ENCODE measurements at places on chromosomes 13 and 19.
A peak's percentile ranks its signal among the peaks of the same experiment; 100 is the strongest.

DNA sequence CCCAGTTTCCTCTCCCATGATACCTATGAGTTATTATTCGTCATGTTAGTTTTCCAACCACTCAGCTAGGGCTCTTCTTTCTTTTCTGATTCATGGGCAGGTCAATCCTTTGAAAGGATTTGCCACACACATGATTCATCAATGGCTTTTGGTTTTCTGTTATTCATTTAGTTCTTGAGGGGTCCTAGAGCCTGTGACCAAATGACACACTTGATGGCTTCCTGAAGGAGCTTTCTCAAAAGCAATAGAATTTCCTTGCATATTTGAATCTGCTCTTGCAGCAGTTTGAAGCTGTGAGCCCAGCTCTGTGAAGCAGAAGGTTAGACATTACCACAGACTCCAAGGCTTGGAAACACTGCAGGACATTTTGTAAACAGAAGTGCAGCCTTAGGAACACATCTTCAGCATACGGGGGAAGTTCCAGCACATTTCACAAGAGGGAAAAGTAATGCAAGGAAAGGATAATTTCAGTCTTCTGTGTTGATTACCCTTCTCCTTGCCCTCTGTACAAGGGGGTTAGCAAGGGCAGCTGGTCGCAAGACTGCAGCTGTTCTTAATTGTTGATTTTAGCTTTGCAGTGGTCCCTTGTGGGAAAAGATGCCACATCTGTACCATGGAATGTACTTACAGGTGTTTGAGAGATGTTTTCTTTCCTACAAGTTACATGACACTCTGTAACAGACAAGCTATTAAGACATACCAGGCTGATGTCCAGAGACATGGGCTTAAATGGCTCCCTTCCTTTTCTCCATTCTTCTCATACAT is 338.6 kb downstream of the KCNRG start:
- DNase-seq = no peak

GRCh38 chr13:37715606-37716015 is 117.0 kb upstream of the POSTN start:
- DNase-seq = no peak

GRCh38 chr13:111401755-111402154 is 81.3 kb downstream of the TEX29 start:
- no peak for DNase-seq

GRCh38 chr13:44908266-44908665 is 81.0 kb downstream of the NUFIP1 start:
- DNase-seq = no peak

GRCh38 chr13:51978796-51979556 is 32.3 kb downstream of the ATP7B start:
- no peak for DNase-seq

DNA sequence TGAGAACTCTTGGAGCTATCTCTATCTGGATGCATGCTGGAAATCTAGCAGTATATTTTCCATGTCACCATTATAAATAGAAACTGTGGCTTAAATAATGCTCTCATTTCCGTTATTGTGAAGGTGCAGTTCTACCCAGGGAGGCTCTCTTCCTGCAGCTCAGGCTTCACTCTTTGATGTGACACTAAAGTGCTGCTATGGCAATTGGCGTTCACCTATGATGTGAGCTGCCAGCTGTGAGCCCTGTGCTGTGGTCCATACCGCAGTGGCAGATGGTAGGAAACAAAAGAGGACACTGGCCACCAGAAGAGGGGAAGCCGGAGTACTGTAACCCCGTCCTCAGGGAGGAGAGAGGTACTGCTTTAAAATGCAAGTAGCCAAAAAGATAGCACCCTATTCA is 40.6 kb upstream of the ZNF681 start:
- no peak for DNase-seq

GRCh38 chr19:6802336-6803035 is 30.0 kb downstream of the VAV1 start:
- DNase-seq = no peak

DNA sequence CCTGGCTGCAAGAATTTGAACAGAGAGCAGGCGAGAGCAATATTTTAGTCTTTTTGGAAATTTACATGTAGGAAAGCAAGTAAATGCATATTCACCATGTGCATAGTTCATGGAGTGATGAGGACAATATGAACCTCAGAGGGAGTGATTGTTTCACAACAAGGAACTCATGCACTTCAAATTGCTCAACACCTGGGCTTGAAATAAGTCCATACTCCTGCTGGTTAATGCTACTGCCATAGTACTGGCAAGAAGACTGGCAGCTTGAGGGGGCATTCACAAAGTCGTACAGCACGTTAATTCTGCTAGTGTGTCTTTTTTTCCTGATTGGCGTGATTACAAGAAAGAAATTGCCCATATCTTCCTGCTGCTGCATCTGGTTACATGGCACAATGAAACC is 267.6 kb downstream of the PCDH17 start:
- DNase-seq = no peak

GRCh38 chr19:9566729-9567128 is 17.6 kb downstream of the ZNF121 start:
- DNase-seq = no peak

GRCh38 chr19:58569943-58570670 is 3.0 kb downstream of the MZF1 start:
- no peak for DNase-seq

GRCh38 chr13:35198613-35199200 is 256.6 kb downstream of the NBEA start:
- DNase-seq = no peak

DNA sequence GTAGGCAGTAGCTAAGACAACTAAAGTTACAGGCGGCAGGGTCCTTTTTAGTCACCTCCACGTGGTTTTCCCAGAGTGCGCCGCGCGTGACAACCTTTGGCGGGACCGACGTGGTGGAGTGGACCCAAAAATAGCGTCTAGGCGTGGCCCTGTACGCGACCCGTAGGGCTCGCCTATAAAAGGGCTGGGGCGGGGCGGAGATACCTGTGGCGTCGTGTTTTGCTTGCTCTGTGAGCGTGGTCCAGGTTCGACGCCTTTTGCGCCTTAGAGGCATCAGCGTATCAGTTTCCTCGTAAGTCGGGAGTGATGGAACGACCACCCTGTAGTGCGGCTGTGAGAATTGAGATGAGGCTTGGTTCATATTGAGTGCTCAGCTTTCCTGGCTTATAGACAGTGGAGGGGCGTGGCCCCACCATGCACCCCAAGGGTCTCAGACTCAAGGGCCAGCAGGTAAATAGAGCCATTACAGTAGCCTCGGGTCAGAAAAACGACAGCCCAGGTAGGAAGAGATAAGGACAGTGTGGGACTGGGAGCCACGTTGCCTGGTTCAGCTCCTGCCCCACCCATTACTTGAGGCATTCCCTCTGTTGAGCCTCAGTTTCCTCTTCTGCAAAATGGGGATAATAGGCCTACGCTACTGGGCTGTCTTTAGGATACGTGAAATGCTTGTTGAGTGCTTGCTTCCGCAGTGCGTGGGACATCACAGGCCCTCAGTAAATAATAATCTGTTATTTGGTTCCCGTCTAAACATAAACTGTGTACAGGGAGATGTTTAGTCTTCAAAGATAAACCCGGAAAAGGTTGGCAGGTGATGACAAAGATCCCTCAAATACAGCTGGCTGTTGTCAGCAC is 693 bp upstream of the TMED1 start:
- peak; percentile 76 for DNase-seq

- no peak for DNase-seq
Observed at GRCh38 chr13:62524498-62524897, 1108.8 kb upstream of the PCDH20 start.

GRCh38 chr19:38701455-38702063 is 42.7 kb downstream of the CAPN12 start:
- no peak for DNase-seq

DNA sequence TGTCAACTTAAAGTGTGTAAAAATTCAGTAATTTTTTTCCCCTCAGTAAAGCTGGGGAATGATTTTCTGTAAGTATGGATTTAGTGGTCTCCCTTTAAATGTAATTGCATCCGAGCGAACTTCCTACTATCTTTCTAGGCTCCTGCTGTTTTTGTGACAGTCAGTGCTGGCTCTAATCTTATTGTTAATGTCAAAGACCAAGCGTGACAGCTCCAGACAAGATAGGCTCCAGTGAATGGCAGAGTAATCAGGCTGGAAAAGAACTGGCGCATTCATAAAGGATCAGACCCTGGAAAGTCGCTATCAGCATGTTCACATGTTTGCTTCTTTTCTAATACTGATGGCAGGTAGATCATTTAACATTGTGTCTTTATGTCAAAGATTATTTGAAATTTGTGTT is 908.0 kb upstream of the ATXN8OS start:
- DNase-seq = no peak

GRCh38 chr19:48540110-48540509 is 11.9 kb upstream of the SULT2B1 start:
- no peak for DNase-seq

GRCh38 chr19:1038978-1039645 is 795 bp upstream of the ABCA7 start:
- DNase-seq = no peak

DNA sequence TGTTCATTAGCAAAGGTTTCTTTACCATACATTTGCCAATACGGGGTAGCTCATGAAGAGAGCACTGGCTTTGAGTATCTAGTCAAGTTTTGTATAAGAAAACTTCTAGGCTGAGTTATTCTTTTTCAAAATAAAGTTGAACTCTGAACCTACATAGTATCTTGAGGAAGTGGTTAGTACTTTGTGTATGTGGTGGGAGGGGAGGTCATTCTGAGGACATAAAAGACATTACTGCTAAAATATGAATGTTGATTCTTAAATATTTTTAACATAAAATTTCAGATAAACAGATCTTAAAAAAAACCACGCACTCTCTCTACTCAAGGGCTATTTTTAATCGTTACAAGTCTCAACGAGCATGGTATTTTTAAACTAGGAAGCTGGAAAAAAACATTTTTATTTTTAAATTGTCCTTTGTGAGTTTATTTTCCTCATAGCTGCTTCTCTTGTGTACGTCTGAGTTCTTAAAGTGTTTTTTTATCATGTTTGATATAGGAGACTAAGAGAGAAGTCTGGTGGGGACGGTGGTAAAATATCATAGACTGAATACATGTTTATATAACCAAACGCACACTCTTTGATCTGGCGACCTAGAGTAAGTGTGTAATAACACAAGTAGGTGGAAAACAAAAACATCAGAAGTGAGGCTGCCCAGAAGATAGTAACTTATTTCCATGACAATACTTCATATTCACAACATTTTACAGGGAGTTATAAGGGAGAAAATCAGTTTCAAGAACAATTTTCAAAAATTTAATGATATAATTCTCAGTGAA is 118.0 kb upstream of the POSTN start:
- no peak for DNase-seq

DNA sequence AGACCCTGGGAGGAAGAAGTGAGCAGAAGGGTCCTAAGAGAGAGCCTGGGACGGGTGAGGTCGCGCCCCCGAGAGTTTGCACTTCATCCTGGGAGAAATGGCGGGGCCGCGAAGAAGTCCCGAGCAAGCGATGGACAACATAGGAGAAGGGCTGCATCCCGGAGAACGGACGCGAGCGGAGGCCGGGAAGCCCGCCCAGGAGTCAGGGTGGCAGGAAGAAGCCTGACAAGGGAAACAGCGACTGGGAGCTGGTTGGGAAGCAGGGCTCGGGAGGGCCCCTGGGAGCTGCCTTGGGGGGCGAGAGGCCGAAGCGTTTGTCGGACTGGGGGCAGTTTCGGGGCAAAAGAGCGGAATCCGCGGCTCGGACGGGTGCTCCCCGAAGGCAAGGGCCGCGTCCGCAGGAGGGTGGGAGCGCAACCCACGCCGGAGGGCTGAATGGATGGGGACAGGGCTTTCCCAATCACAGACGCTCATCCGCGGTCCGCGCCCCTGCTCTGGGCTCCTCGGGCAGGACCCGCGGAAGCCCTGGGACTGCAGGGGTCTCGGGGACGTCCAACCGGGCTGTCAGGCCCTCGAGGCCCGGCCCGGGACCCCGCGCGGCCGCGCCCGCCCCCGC is 469 bp downstream of the ABHD17A start:
- DNase-seq = no peak

DNA sequence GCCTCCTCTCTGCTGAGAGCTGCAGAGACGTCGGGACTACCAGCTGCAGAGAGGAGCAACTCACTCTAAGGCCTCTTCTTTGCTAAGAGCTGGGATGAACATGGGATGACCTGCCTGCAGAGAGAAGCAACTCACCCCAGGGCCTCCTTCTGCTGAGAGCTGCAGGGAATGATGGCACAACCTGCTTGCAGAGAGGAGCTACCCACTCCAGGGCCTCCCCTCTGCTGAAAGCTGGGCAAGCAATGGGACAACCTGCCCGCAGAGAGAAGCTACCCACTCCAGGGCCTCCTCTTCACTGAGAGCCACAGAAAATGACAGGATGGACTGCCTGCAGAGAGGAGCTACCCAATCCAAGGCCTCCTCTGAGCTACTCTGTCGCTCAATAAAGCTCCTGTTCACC is 6.9 kb upstream of the MLLT1 start:
- no peak for DNase-seq

GRCh38 chr19:47253467-47253881 is 2.9 kb upstream of the CCDC9 start:
- DNase-seq = no peak

DNA sequence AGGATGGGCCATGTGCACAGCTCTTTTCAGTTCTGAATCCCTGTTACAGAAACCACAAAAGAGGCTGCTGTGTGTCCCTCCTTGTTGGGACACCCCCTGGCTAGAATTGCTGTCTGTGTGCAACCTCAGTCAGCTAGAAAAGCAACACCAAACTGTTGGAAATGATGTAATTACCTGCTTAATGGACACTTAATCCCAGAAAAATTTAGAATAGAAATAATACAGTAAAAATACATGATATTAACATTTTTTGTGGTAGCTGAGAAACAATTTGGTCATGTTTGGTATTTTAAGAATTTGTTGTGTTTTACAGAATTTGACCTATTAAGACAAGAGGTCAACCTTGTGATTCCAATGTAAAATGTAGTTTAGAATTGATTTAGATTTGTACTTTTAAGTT is 46.8 kb downstream of the FAM124A start:
- DNase-seq = no peak

GRCh38 chr13:26412936-26413716 is 144.4 kb upstream of the WASF3 start:
- no peak for DNase-seq

GRCh38 chr19:49691243-49692146 is 579 bp downstream of the CPT1C start:
- peak; percentile 80 for DNase-seq

DNA sequence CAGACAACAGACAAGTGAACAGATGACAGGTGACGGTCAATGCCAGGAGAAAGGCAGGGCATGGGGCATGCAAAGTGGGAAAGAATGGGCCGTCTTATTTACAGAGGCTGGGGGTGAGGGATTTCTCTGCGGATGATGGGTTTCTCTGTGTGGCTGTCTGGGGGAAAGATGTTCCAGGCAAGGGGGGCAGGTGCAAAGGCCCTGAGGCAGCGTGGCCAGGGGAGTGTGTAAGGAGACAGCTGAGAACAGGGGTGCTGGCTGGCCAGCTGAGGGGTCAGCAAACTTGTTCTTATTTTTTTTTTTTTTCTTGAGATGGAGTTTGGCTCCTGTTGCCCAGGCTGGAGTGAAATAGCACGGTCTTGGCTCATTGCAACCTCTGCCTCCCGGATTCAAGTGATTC is 21.8 kb upstream of the RANBP3 start:
- no peak for DNase-seq
